ENCODE measurements at places on chromosomes 7 and 10. TPM values are rescaled to one million over a fixed set of nuclear protein-coding genes. Genes with fewer than 3 reads are reported as not detected.

HOXA2 gene
- total RNA-seq: 2.7 TPM

CLDN3 gene
- total RNA-seq: 1,655 TPM

DNA sequence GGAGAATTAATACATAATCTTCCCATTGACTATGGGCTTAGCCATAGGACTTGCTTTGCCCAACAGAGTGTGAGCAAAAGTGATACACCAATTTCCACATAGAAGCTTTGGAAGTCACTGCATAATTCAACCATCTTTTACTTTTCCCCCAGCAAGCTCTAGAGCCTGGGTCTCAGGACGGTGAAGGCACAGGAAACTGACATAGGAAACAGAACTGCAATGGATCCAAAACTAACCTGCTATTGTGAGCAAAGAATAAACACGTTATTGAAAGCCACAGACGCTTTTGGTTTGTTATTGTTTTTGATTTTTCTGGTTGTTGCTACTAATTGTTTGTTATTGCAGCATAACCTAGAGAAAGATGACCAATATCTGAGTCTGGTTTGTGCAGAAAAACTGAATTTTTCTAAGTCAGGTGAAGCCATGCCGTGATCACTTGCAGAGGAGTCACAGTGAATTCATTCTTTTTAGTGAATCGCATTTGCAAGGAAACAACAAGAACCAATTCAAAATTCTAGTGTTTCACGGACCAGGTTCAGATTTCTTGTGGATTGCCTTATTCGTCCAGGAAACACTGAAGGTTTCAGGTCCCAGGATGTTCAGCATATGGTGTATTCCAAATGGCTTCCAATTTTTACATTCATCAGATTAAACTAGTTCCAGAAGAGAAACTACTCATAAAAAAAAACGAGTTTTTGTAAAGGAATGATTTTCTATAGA, 52.8 kb downstream of the CUBN start:
- H3K27ac ChIP-seq: no peak overlapping the region
- H3K4me3 ChIP-seq: no peak overlapping the region
- H3K36me3 ChIP-seq: no peaks in the 10 kb centered on the region
- DNase-seq: no peak
- peaks cover 5% of the 10 kb centered on the region for H3K4me1 ChIP-seq
- H3K27me3 ChIP-seq: no peaks in the 10 kb centered on the region

DNA sequence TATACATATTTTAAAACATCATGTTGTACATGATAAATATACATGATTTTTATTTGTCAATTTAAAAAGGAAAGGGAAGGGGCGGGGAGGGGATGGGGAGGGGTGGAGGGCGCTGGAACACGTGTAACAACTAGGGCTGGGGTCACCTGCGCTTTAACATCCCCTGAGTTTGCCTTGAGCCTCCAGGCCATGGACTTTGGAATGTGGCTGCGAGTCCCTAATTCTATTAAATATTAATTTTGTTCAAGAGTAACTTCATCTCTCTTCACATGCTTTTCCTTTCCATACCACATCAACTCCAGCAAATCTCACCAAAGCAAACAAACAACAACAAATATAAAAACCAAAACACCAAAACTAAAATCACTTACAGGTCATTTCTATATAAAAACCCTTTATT, 10.6 kb downstream of the IFIT5 start:
- H3K27ac ChIP-seq: no peak overlapping the region
- no peaks in the 10 kb centered on the region for H3K4me1 ChIP-seq
- H3K36me3 ChIP-seq: no peaks in the 10 kb centered on the region
- no peak for DNase-seq
- H3K27me3 ChIP-seq: no peaks in the 10 kb centered on the region
- H3K4me3 ChIP-seq: no peak overlapping the region

DNA sequence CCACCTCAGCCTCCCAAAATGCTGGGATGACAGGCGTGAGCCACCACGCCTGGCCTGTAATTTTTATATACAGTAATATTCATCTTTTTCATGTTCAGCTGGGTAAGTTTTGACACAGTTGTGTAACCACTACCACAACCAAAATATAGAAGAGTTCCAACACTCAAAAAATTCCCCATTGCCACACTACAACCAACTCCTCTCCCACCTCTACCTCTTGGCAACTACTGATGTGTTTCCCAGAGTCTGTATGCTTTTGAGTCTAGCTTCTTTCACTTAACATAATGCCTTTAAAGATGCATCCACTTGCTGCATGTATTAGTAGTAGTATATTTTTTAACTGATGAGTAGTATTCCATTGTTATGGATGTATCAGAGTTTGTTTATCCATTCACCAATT, 90.7 kb downstream of the SRPK2 start:
- no peaks in the 10 kb centered on the region for H3K4me1 ChIP-seq
- no peaks in the 10 kb centered on the region for H3K36me3 ChIP-seq
- no peaks in the 10 kb centered on the region for H3K27me3 ChIP-seq
- no peak overlapping the region for H3K4me3 ChIP-seq
- no peak for DNase-seq
- H3K27ac ChIP-seq: no peak overlapping the region

- H3K27me3 ChIP-seq: no peaks in the 10 kb centered on the region
- peaks cover 18% of the 10 kb centered on the region for H3K4me1 ChIP-seq
- no peak for DNase-seq
- H3K27ac ChIP-seq: no peak overlapping the region
- H3K36me3 ChIP-seq: no peaks in the 10 kb centered on the region
- H3K4me3 ChIP-seq: no peak overlapping the region
These were observed 33.6 kb downstream of the PALD1 start for GRCh38 chr10:70512149-70512639.

DNA sequence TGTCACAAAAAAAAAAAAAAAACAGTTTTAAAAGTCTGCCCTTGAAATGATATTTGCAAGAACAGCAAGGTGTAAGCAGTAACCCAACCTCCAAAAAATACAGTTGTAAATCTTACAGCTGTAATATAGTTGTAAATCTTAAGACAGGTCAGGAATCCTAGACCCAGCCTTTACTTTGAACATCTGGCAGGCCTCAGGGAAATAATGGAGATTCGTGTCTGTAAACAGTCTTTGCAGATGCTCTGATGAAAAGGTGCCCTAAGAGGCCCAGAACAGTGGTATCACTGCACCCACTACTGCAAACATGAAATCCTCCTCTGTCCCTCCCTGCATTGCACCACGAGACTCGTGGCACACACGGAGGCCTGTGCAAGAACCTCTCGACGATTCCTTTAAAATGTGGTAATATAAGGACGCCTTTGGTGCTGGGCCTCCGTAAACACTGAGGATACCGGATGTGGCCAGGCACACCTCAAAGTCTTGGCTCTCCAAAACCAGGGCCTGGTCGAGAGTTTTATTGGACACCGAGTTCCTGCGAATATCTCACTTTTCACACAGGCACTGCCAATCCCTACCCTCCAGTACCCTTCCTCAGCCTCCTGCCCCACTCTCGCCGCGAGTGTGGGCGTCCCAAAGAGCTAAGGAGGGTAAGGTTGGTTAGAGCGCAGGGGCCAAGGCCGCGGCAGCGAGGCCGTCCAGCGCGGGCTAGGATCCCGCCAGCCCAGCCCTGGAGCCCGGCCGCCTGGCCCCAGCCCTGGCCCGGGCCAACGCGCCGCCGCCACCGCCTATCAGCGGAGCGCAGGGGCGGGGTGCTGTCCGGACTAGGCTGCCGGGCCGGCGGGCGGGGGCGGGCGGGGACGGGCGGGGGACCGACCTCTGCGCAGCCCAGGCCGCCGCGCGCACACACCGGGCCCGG, at the start of gene REEP3:
Gene REEP3 (plus strand): TSS at position 902 of the 916 bp plus-strand sequence. CDS start 145 bp downstream, outside the sequence.
- peak within 1 kb of the TSS; percentile 99 for H3K27ac ChIP-seq
- DNase-seq: peak; percentile 74
- H3K27me3 ChIP-seq: no peaks in the 10 kb centered on the region

TEX36 gene
- total RNA-seq: not detected

Measured in transverse colon (tissue), 4 donors.